Activated T-helper 1 cell treated with anti-CD3 and anti-CD28 coated beads, Interleukin-2, amount 50 U/mL, for 16 hours (primary cell): ENCODE measurements at places on chromosomes 12 and 14.

GRCh38 chr12:62129291-62129690 is 130.9 kb upstream of the USP15 start:
- no peak for DNase-seq

GRCh38 chr12:104064842-104065427 is 604 bp downstream of the HCFC2 start:
- no peak for DNase-seq

GRCh38 chr12:120061575-120062214 is 54.9 kb downstream of the RAB35 start:
- no peak for DNase-seq

GRCh38 chr14:36346052-36346451 is 25.6 kb upstream of the MBIP start:
- no peak for DNase-seq

- no peak for DNase-seq
Measured at GRCh38 chr12:39272871-39273655, 169.9 kb downstream of the KIF21A start.

- no peak for DNase-seq
Measured at GRCh38 chr12:68667896-68668295, 18.9 kb upstream of the NUP107 start.

- DNase-seq = no peak
Measured at GRCh38 chr14:76133103-76133502, 18.6 kb upstream of the GPATCH2L start.

DNA sequence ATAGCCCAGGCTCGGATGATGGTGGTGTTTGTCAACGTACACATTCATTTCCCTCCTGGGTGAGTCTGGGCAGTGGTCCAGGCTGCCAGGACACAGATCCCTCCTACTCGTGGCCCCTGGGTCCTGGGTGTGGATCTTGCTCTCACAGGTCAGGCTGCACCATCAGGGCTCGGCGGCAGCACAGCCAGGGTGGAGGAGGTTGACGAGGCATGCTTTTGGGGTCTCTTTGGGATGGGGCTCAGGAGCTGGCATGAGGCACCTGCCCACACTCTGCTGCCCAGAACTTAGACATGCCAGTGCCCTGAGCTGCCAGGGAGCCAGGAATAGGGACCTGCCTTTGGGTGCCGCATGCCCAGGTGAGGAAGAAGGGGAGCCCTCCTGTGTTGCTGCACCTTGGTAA is 9.7 kb downstream of the TMEM121 start:
- no peak for DNase-seq

GRCh38 chr14:98177551-98177950 is 1094.4 kb downstream of the BCL11B start:
- no peak for DNase-seq

GRCh38 chr14:59481871-59482540 is 2.2 kb downstream of the L3HYPDH start:
- DNase-seq = no peak

- no peak for DNase-seq
Measured at GRCh38 chr14:105139212-105139825, 29.3 kb downstream of the JAG2 start.

- no peak for DNase-seq
Measured at GRCh38 chr12:40760821-40761220, 68.6 kb downstream of the CNTN1 start.

DNA sequence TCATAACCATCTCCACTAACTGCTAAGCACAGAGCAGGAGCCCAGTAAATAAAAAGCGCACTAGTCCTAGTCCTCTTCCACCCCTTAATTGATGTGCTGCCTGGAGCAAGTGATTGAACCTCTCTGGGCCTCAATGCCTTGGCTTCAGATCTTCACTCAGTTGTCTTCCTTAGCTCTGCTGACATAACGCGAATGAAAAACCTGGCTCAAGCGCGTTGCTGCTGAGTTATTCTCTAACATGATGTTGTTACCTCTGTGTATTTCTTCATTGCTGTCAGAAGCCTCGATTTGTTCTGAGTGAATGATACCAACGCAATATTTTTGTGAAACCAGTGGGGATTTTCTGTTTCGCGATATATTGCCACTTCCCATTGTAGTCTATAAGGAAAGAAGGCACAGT is 185.1 kb upstream of the CCND2 start:
- no peak for DNase-seq

GRCh38 chr12:97877404-97877803 is 414.8 kb downstream of the RMST start:
- no peak for DNase-seq

DNA sequence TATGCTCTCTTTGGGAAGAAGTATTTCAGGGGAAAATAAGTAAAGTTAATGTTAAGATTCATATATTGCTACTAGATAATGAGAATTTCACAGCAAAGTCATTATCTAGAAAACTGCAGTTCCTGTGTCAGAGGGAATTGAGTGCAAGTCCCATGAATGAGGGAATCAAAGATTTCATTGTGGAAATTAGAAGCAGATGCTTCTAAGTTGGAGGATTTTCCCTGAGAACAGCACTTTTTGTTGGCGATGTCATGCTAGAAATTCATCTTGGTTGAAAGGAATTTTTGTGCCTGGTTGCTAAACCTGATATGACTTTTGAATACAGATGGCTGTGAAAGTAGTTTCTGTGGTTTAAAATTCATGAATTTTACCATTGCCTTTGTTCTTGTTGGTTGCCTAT is 25.6 kb downstream of the FRMD6 start:
- no peak for DNase-seq

DNA sequence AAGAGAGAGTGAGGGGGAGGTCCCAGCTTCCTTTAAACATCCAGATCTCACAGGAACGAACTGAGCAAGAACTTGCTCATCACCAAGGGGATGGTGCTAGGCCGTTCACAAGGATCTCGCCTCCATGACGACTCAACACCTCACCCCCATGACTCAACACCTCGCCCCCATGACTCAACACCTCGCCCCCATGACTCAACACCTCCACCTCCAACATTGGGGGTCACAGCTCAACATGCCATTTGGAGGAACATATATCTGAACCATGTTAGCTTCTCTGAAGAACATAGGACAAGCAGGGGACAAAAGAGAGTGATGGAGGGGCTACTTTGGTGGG is 66.0 kb upstream of the LHX5 start:
- no peak for DNase-seq

GRCh38 chr12:464484-465267 is 4.9 kb downstream of the B4GALNT3 start:
- no peak for DNase-seq

DNA sequence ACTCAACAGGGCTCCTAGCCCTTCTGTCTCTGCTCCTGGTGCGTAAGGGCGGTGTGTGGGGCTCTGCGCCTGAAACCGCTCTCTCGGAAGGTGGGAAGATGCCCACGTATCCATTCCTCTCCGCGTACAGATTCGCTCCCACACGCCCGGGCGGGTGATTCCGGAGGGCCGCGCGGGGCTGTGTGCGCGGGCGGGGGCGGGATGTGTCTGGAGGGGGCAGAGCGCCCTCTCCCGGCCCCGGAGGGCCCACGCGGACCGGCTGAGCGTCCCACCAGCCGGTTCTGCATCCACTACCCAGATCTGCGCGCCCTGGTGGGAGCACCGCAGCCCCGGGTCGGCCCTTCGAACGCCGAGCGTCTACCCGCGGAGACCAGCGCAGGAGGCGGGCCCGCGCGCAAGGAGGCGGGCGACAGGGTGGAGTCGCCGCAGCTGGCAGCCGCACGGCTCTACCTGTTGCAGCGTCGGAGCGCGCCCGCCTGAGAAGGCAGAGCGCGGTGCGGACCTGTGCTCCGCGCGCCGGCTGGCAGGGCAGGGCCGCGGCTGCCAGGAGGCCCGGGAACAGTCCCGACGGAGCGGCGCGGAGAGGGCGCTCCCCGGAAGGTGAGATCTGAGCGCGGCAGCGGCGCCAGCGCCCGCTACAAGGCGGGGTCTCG is 1.4 kb upstream of the KCNK13 start:
- DNase-seq = peak; percentile 14

DNA sequence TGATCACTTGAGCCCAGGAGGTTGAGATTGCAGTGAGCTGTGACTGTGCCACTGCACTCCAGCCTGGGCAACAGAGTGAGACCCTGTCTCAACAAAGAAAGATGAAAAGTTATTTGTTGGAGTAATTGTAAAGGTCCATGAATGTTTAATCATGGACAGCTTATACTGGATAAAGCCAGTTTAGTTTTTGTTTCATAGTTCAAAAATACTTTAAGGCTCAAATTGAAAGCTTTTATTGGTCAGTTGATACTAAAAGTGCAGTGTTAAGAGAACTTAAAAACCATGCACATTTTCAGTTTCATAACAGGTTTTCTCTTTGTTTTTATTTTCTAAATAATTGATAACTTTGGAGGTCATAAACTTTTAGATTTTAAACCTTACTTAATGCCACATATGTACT is 108.4 kb downstream of the MON2 start:
- no peak for DNase-seq

DNA sequence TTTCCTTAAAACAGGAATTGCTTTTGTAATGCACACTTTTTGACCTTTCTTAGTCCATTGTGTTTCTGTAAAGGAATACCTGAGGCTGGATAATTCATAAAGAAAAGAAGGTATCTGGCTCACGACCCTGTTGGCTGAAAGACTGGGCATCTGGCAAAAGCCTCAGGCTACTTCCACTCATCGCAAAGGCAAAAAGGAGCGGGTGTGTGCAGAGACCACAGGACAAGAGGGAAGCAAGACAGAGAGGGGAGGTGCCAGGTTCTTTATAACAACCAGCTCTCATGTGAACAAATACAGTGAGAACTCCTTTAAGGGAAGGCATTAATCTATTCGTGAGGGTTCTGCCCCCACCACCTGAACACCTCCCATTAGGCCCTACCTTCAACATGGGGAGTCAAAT is 182.1 kb downstream of the C12orf50 start:
- DNase-seq = no peak

GRCh38 chr12:131605304-131605829 is 105.5 kb upstream of the SFSWAP start:
- no peak for DNase-seq

- no peak for DNase-seq
Measured at GRCh38 chr14:92688434-92689375, 59.7 kb downstream of the LGMN start.

GRCh38 chr12:53046655-53047220 is 3.1 kb upstream of the TNS2 start:
- no peak for DNase-seq

DNA sequence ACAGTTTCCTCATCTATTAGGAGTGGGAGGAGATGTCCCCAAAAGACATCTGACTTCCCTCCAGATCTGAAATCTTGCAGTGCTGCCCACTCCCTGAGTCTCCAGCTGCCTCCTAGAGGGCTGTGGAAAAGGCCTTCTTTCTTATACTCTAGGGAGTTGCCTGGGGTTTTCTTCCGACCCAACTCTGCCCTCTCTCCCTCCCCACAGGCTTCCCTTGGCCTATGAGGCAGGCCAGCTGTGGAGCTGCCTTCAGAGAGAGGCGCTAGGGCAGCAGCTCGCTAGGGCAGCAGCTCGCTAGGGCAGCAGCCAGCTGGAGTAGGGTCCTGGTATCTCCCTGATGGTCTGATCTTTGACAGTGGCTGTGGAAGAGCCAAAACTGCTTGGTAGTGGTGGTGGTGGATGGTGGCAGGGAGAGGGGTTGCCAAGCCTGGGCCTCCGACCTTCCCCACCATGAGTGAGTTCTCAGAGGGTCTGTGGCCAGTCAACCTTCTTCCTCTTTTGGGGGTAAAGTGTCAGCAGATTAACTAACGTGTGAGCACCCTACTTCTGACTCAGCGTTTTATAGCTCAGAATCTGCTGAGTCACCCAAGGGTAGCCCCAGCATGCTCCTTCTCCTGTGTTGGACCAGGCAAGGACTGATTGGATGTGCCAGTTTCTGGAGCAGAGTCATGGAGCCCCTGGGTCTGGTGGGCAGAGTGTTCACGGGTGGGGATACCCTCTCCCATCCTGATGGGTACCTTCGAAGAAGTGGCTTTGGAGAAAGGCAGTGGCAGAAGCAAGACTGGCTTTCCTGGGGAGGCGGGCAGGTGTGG is 2.3 kb downstream of the SLC48A1 start:
- no peak for DNase-seq

- no peak for DNase-seq
Measured at GRCh38 chr12:80222261-80222660, 122.9 kb downstream of the OTOGL start.

GRCh38 chr12:88580051-88580871 is at the start of gene KITLG:
TSS of gene KITLG (minus strand) at chr12:88580471. CDS start at chr12:88580278, 193 bp downstream.
- no peak for DNase-seq

DNA sequence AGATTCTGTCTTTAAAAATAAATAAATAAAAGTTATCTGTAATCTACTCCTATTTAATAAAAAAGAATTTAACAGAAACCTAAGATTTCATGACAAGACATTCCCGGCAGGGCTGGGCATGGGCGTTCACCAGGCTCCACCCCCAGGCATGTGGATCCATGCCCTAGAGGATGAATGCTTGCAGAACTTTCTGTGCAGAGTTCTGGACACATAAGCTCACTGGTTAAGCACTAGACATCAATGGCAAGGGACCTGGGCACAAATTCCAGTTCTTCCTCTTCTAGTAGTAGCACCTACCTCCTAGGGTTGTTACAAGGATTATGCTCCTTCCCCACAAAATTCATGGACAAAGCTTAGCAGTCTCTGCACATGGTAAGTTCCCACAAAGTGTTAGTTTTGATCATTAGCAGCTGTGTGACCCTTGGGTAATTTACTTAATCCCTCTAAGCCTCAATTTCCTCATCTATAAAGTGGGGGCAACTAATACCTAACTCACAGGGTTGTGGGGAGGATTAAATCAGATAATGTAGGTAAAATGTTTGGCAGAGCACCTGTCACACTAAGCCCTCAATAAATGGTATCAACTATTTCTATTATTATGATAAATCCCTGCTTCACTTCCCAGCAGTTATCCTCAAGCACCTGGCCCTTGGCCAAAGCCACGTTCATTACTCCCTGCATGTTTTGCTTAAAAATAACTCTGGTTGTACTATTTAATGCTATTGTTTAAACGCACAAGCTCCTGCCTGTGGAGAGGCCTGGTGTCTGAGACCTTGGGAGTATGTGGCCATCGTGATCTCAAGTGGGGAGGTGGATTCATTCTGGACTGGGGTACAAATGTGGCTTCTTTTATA is 9.8 kb downstream of the GALNT6 start:
- DNase-seq = no peak

GRCh38 chr12:124774054-124774461 is 89.6 kb downstream of the SCARB1 start:
- no peak for DNase-seq

GRCh38 chr12:6592087-6592486 is 15.1 kb downstream of the CHD4 start:
- no peak for DNase-seq

DNA sequence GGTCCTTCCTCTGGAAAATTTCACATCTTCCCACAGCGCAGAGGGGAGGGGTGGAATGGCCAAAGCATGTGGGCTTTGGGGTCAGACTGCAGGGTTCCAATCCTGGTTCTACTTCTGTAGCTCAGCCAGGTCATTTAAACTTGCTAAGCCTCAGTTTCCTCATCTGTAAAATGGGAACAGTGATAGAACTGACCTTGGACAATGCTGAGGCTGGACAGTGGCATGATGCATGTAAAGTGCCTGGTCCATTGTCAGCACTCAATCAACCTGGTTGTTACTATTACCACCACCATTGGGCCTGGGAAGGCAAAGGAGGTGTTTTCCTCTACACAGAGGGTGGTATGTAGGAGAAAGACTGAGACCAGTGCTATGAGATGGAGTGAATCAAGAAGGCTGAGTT is 162.8 kb downstream of the VRK1 start:
- no peak for DNase-seq

GRCh38 chr12:39483597-39483996 is 40.7 kb upstream of the KIF21A start:
- no peak for DNase-seq

GRCh38 chr14:50677527-50678063 is 9.5 kb upstream of the SAV1 start:
- DNase-seq = no peak

- no peak for DNase-seq
Measured at GRCh38 chr12:117045160-117046010, 53.8 kb downstream of the TESC start.
